ENCODE measurements at places on chromosomes 7 and 10. TPM values are rescaled to one million over a fixed set of nuclear protein-coding genes. Genes with fewer than 3 reads are reported as not detected.

DNA sequence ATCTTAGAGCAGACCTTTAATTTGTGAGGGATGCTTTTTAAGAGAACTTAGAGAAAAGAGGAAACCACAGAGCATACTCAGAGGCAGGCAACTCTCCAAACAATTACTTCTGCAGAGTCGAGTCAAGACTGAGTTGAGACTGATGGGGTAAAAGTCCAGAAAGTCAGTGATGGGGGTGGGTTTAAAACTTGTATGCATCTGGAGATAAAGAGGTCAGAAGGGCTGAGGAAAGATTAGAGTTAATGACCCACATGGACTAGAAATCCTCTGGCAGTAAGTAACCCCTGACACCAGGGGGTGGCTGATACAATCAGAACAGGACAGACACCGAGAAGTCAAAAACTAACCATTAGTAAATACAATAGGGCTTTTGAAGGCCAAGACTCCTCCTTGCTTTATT is 42.4 kb upstream of the SEPTIN7 start:
- no peak for DNase-seq

The FAM237B gene
- polyA plus RNA-seq = 0.31 TPM

DNA sequence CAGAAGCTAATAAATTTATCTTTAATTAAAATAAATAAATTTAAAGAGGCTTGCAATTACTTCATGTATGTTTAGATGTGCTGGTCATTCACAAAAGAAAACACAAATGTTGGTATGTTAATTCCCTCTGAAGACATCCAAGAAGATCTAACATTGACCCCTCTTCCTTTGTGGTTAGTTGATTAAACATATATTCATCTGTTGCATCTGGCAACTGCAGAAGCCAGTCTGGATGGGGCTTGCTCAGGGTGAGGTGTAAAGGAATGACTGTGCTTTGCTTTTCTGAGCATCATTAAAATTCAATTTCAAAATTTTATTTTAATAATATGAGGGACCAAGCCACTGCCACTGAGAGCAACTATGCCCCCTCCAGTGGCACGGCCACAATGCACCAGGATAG is 36.4 kb upstream of the FERD3L start:
- DNase-seq = no peak

DNA sequence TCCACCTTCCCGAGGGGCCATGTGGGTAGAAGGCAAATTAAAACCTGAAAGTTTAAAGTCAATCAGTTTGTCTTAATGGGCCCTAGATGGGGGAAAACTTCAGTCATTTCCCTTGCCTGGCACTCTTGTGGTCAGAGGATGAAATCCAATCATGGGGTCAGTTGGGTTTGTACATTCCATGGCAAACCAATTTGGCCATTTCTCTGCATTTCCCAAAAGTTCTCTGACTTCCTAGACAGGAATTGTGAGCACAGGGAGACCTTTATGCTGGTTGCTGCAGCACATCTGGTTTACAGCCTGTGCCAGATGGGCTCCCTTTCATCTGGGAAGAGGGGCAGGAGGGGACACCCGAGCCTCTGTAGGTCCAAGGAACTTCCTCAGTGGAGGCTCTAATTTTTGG is 113.0 kb downstream of the CYP26A1 start:
- no peak for DNase-seq

DNA sequence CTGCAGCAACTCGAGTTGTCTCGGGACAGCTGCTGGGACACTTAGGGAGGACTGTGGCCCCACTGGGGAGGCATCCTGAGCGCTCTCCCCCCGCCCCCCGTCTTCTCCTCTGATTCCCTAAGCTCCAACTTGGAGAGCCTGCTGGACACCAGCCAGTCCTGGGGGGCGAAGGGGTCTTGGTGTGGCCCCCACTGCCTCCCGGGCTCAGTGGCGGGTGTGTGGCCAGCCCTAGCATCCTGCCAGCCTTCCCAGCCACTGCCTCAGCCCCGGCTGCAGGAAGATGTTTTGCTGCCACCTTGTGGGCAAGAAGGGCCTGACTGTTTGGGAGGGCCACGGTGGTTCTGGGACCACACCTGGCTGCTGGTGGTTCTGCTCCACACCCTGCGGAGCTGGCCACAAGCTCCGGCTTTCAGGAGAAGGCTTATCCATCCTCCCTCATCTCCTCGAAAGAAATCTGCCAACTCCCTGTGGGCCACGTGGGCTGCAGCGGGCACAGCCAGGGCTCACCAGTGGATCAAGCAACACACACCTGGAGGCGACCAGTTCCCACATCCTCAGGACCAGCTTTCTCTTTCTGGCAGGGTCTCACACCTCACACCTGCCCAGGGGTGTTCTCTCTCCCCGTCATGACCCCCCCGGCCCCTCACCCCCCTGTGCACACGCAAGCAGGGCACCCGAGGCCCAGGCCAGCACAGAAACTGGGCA is 24.8 kb downstream of the AGAP3 start:
- DNase-seq = no peak

GRCh38 chr10:12902135-12902572 is 99.4 kb downstream of the CCDC3 start:
- peak; percentile 66 for DNase-seq

DNA sequence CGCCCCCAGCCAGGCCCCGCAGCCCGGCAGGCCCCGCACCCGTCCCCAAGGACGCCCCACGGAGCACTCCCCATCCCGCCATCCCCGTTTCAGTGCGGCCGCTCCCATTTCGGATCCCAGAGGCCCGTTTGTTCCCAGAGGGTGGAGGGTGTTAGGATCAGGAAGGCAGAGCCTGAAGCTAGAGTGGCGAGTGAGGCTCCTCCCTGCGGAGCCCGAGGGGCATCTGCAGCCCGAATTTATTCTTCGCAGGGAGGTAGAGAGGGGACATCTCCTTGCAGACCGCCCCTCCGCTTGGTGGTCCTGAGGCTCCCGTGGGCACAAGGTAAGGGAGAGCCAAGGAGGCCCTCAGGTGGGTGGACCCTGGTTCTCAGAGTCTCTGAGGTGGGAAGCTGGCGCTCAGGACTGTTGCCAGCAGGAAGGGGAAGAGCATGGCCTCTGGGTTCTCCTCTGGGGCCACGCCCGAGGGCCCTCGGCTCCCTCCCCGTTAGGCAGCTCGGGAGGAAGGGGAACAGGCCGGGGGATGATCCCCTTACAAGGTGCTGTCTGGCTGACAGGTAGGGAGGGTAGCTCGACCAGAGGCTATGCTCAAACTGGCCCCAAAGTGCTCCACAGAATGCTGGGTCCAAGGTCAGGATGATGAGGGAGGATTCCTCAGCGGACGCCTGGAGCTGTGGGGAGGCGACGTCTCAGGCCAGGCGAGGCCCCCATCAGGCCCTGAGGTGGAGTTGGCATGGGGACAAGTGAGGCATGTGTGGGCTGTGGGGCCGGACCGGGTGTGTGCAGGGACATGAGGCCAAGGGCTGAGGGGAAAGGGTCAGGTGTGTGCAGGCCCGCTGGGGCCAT is 17.4 kb downstream of the POLL start:
- DNase-seq = no peak

DNA sequence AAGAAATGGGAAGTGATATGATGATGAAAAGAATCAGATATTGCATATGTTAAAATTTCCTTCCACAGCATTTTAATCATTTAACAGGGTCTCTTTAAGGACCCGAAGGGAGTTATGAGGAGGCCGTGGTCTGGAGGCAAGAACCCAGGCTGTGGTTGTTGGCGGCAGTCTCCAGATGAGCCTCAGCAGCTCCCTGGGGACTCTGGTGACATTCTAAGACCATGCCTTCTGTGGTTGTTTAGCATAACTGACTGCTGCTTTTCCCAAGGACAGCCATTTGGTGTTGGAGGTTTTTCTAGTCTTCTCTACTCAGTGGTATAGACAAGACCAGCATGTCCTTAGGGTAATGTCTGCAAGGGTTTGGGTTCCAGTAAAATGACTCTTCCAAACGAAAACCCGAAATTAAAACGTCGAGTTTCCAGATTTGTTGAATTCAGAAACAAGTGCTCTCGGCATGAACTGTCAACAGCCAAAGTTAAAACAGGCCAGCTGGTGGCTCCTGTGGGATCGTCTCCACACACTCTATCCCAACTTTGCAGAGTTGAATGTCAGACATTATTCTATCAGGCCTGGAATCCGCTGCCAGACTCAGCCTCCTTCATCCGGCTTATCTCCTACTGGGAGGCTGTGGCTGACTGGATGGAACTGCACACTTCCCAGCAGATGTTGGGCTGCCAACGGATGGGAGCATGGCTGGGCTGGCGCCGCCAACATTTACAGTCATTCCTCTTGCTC is 183.1 kb downstream of the TAX1BP1 start:
- no peak for DNase-seq

The TMEM213 gene
- polyA plus RNA-seq = 44.4 TPM

- no peak for DNase-seq
Observed at GRCh38 chr7:84529480-84530205, 335.1 kb upstream of the SEMA3A start.

DNA sequence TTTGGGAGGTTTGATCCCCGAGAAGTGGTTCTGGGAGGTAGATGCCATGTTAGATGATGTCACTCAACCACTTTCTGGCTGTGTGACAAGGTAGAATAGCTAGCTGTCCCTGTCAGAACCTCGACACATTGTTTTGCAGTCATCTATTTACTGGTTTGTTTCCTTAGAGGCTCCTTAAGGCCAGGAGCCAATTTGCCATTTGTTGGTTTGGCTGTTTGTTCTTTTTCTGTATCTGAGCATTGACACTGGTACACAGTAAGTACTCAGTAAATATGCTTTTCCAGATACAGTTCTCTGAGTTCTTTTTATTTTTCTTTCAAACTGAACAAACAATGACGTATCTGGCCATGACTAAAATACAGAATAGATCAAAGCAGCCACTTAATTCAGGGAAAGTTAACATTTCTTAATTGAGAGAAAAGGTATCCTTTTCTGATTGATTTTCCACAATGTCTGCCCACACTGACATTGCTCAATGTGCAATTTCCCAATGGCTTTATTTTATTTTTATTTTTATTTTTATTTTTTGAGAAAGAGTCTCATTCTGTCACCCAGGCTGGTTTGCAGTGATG is 121.6 kb downstream of the SPAG6 start:
- DNase-seq = no peak

- DNase-seq = no peak
Observed at GRCh38 chr7:150937848-150938561, 40.1 kb downstream of the KCNH2 start.

- no peak for DNase-seq
Observed at GRCh38 chr10:68550747-68551411, 9.3 kb upstream of the TET1 start.

- no peak for DNase-seq
Observed at GRCh38 chr7:74455291-74455804, 1.6 kb downstream of the GTF2IRD1 start.

- no peak for DNase-seq
Observed at GRCh38 chr7:51289623-51290303, 26.8 kb downstream of the COBL start.

DNA sequence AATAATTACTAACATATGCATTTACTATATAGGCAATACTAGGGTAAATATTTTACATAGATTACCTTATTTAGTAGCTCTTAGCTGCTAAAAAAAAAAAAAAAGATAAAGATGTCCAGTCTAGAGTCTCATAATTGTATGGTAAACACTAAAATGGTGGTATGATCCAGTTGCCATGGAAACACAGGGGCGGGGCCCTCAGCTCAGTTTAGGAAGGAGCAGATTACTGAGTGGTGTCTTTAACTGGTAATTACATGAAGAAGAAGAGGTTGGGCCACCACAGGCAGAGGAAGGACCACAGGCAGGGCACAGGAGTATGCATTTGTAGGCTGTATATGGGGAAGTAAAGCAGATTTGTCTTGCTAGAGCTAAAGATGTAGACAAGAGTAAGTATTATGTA is 43.7 kb downstream of the ITGB8 start:
- DNase-seq = no peak

The AMPH gene
- 17.4 TPM for polyA plus RNA-seq

The UNC5B gene
- 48.3 TPM for polyA plus RNA-seq

DNA sequence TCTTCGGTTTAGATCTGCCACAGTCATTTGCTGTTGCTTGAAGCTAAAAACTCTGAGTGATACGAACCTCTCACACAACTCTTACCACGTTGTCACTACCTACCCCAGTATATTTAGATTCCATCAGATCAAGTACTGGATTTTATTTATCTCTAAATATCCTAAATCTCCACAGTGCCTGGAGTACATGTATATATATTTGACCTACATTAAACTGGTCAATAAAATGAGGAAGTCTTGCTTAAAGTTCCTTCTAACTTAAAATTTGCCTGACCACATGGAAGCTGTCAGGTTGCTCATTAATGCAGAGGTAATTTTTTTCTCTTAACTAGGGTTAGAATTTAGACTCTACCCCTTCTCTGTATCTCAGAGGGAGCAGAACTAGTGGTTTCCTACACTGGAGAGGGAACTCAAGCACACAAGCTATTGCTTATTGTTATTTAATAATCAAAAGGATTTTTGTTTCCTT is 3.1 kb upstream of the MACC1 start:
- DNase-seq = no peak

DNA sequence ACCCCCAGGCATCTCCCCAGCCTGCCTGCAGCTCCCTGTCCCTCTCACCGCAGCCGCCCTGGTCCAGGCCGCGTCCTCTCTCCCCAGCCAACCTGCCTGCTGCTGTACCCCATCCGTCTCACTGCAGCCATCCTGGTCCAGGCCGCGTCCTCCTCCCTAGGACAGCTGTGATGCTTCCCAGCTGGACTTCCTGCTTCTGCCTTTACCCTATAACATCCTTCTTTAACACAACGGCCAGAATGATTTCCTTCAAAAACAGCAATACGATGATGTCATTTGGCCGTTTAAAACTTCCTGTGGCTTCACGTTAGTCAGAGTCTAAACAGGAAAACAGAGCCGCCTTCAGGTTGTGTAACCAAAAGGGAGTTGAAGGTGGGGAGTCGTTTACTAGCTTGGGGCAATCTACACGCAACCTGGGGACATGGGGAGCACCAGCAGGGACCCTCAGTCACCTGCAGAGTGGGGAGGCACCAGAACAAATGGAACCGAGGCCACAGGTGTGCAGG is 32.2 kb upstream of the ZFAND2A start:
- no peak for DNase-seq

GRCh38 chr7:69640216-69640615 is 41.9 kb downstream of the AUTS2 start:
- DNase-seq = no peak

GRCh38 chr10:132175907-132176581 is 10.7 kb upstream of the DPYSL4 start:
- no peak for DNase-seq

The VPS37D gene
- 10.0 TPM for polyA plus RNA-seq

DNA sequence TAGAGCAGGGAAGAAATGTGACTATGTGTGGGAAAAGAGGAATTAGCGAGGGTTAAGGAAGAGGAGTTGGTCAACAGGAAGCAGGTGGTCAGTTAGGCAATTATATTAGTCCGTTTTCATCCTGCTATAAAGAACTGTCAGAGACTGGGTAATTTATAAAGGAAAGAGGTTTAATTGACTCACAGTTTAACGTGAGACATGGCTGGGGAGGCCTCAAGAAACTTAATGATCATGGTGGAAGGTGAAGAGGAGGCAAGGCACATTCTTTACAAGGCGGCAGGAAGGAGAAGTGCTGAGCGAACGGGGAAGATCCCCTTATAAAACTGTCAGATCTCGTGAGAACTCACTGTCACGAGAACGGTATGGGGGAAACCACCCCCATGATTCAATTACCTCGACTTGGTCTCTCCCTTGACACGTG is 35.0 kb downstream of the RAMP3 start:
- no peak for DNase-seq
